ENCODE measurements at places on chromosomes 6 and 20.

DNA sequence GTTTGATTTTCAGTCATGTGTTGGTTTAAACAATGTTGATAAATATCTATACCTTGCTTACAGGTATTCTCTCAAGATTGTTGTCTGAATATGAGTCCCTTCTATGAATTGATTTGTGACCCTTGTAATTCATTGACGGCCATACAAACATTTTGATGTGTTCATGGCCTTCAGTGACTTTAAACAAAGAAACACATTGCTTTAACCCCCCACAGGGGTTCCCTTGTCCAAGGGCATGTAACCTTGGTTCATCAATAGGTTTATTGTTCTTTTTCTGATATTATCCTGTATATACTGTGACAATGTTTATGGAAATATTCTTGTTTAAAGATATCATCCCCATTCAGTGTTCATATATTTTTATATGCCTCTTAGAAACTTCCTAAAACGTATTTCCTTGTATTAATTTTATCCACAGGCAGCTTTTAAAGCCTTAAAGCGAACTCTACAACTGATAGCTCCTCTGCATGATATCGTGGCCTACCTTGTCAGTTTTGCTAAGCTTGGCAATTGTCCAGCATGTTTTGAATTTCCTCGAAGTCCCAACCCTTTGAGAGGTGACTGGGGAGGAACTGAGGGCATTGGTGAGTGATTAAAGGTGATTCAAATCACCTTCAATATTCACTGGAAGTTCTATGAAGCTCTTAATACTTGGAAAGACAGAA lies 87.0 kb downstream of the CD164 start:
- no peak for DNase-seq

DNA sequence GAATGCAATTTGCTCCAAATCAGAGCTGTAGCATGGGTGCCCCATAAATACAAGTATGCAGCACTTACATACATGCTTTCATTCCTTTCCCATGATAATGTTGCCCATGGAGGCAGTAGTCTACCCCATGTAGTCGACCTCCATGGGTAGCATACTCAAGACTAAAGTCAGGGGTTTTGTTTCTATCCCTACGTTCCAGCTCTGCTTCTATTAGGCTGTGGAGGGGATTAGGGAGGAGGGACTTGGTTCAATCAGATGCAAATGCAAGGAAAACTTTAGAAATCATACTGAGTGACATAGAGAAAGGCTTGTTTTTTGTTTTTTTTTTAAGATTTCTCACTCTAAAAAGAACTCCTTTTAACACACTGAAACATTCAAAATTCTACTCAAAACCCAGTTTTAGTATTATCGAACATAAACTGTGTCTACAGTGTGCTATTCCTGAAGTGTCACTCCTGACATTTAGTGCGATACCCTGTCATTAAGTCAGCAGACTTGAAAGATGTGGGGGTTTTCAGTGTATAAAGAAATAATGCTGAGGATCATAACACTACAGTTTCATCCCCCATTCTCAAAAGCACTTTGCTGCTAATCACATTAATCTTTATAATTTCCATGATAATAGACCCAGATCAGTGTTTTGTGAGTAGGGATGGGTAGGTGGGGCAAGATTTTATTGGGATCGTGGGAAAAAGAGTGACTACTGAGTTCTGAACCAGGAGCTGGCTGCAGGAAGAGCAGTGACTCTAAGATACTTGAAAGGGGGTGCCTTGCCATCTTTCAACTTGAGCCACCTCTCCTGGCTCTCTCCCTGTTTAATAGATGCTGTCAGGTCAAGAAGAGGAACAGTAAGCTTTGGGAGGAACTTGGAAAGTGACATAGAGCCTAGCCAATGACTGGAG lies 40.4 kb upstream of the SCML4 start:
- no peak for DNase-seq

GRCh38 chr20:16664020-16664419 lies 65.8 kb upstream of the SNRPB2 start:
- no peak for DNase-seq

- no peak for DNase-seq
Observed at GRCh38 chr6:169981568-169981967, 230.1 kb downstream of the ERMARD start.

- DNase-seq: no peak
Observed at GRCh38 chr6:2952557-2953095, 18.7 kb downstream of the SERPINB6 start.

GRCh38 chr20:577167-577791 lies 32.8 kb downstream of the TCF15 start:
- no peak for DNase-seq

GRCh38 chr20:43066125-43066524 lies 123.6 kb downstream of the PTPRT start:
- no peak for DNase-seq

GRCh38 chr6:110882274-110882619 lies 7.7 kb downstream of the AMD1 start:
- no peak for DNase-seq

GRCh38 chr6:30378290-30378937 lies 33.5 kb downstream of the RPP21 start:
- no peak for DNase-seq

- no peak for DNase-seq
Observed at GRCh38 chr20:24598346-24598745, 128.9 kb downstream of the SYNDIG1 start.

DNA sequence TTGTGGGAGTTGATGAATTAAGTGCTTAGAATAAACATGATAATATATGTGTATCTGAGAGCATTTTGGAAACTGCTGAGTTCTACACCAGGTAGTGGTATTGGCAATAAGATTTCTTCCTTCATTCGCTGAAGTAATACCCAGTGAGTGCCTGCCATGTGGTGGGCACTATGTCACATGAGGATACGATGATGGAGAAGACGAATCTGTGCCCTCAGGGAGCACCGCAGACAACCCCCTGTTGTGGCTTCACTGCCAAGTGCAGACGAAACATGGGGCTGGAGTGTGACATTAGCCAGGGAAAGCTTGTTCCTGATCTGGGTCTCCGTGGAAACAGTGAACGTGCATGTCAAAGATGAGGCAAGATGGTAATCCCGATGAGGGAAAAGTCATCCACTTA lies 7.9 kb downstream of the ZNF76 start:
- no peak for DNase-seq

- DNase-seq: no peak
Observed at GRCh38 chr20:4147319-4147718, 132.0 kb upstream of the RNF24 start.

DNA sequence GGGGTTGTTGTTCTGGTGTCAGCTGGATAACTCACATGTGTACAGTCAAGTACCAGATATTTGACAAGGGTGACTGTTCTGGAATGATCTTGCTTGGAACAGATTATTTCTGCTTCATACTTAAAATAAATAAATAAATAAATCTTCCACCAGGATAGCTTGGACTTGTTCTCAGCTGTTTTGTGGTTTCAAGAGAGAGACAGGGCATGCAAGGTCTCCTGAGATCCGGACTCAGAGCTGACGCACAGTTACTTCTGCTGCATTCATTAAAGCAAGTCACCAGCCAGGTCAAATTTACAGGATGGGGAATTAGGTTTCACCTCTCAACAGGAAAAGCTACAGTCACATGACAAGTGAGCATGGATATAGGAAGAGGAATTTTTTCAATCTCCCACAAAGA lies 285.0 kb upstream of the SPTLC3 start:
- no peak for DNase-seq

DNA sequence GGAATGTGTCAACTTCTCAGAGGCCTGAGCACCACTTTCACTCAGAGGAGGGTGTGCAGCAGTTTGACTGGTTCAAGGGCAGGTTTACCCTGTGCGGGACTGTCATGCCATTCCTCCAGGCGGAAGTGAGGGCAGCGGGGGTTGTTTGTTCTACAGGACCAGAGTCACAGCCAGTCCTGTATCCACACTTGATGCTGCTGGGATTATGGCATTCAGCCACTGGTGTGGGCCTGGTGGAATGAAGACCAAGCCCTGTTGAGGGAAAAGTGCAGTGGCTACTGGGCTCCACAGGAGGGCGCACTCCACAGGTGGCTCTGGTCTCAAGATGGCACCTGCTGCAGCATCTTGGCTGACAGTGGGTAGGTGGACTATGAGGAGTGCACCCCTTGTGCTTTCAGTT lies 14.8 kb downstream of the SEMG2 start:
- DNase-seq: no peak

Data from activated gamma-delta T cell (primary cell).